ENCODE measurements at places on chromosomes 2 and 18.
A peak's percentile ranks its signal among the peaks of the same experiment; 100 is the strongest.

GRCh38 chr2:159921752-159922404 is 123.9 kb upstream of the CD302 start:
- DNase-seq, result no peak

GRCh38 chr18:26648509-26649192 is 100.3 kb upstream of the KCTD1 start:
- DNase-seq, result no peak

GRCh38 chr2:239318790-239319661 is 81.8 kb downstream of the HDAC4 start:
- no peak for DNase-seq

DNA sequence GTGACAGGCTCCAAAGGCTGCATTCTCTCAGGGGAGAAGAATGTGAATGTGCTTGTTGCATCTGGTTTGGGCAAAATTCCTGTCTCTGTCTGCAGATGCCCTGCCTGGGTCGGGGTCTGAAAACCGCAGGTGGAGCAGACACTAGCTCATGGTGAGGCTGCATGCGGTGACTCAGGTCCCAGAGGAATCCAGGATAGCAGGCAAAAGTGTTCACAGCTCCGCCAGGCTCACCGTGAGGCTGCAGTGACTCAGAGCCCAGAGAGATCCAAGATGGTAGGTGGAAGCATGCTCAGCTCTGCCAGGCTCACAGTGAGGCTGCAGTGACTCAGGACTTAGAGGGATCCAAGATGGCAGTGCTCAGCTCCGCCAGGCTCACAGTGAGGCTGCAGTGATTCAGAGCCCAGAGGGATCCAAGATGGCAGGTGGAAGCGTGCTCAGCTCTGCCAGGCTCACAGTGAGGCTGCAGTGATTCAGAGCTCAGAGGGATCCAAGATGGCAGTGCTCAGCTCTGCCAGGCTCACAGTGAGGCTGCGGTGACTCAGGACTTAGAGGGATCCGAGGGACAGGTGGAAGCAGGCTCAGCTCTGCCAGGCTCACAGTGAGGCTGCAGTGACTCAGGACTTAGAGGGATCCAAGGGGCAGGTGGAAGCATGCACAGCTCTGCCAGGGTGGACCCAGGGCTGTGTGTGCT is 200.5 kb downstream of the ACKR3 start:
- no peak for DNase-seq

- no peak for DNase-seq
Observed at GRCh38 chr2:233428008-233428407, 73.7 kb downstream of the DGKD start.

GRCh38 chr2:216215658-216216390 is 106.7 kb downstream of the XRCC5 start:
- no peak for DNase-seq

DNA sequence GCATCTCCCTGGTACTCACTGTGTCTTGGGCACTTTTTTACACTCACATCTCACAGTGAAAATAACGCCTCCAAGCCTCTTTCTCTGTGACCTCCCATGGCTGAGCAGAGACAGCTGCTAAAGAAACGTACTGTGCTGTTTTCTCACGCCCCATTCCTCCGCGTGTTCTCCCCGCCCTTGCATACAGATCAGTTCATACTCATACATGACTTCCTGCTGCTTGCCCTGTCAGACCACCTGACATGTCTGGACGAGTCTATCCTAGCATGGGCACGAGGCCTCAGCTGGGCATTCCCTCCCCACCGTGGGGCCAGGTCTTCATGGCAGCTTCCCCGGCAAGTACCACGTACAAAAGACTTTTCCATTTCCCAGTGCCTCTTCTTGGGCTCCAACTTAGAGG is 21.2 kb upstream of the IL1A start:
- no peak for DNase-seq

DNA sequence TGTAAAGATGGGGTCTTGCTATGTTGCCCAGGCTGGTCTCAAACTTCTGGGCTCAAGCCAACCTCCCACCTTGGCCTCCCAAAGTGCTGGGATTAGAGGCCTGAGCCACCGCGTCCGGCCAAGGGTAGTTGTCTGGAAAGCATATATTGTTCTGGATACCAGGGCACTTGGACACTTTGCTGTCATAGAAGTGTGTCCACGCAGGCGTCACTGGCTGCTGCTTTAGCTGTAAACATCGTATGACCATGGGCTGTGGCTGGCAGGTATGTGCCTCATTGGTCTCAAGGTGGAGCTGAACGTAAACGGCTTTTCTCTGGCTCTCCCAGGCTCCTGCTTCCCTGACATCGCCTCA is 3.2 kb upstream of the GPR35 start:
- no peak for DNase-seq

DNA sequence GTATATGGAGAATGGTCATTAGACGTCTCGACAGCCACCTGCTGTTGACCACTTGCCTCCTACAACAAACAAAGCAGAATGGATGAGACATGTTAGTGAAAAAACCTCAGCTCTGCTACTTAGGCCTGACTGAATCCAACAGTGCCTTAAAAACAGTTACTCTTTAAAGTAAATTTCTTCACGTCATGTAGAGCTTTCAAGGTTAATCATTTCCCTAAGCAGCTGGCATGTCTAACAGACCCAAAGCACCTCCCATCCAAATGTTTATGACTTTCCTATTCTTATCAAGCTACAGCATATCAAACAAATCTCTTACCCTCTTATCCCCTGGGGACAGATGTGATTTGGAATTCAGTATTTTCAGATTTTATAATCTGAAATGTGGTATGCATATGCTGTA is 75.6 kb upstream of the ITGB6 start:
- DNase-seq, result no peak

GRCh38 chr2:183892315-183892941 is 705.9 kb upstream of the ZNF804A start:
- DNase-seq, result no peak

GRCh38 chr2:10599921-10600320 is 89.9 kb downstream of the NOL10 start:
- no peak for DNase-seq

DNA sequence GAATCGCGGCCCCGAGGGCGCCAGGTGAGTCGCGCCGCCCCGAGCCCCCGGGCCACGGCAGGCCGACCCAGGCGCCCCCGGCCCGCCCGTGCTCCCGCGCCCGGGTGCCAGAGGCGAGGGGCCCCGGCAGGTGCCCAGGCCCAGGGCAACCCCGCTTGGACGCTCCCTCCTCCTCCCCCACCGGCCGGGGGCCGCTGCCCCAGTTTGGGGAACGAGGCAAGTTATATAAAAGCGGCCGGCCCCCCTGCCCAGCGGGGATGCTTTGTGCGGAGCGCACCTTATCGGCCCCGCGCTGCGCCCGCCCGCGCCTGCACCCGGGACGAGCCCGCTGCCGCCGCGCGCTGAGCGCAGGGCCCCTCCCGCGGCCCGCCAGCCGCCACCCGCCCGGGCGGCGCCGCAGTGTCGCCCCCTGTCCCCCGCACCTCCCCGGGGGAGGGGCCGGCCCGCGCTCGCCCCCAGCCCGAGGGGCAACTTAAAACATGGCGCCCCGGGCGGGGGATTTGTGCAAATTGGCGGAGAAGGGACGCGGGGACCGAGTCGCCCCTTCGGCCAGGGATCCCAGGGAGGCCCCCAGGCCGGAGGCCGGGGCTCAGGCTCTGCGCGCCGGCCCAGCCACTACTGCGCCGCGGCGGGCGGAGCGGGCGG is 639 bp downstream of the EPB41L3 start:
- DNase-seq, result peak; percentile 22

DNA sequence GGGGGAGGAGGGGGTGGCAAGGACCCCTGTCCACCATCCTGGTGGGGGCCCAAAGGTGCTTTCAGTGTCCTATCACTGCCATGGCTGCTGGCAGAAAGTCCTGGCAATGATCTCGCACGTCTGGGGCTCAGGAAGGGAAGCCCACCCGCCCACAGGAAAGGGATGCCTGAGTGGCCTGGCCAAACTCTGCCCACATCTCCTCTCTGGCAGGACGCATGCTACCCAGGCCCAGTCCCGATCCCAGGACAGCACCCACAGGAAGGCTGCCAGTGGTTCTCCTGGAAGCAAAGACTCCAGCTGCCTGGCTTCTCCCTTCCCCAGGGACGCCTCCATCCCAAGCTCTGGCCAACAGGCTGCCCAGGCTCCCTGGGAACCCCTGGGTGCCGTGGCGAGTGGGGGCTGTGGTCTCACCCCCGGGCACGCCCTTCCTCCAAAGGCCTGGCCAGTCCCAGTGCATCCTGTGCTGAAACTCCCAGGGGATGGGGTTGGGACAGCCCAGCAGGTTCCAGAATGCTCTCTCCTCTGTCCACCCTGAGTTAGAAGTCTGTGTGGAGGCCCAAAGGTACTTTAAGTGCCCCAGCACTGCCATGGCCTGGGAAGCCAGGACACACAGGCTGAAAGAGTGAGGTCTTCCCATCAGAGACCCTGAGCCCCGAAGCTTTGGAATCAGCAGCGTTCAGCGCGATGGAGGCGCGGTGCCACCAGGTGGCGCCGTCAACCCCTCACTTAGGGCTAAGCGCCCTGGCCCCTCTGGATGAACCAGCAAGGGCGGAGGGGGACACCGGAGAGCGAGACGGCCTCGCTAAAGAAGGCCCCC is 29.8 kb upstream of the TAF1B start:
- peak; percentile 70 for DNase-seq

DNA sequence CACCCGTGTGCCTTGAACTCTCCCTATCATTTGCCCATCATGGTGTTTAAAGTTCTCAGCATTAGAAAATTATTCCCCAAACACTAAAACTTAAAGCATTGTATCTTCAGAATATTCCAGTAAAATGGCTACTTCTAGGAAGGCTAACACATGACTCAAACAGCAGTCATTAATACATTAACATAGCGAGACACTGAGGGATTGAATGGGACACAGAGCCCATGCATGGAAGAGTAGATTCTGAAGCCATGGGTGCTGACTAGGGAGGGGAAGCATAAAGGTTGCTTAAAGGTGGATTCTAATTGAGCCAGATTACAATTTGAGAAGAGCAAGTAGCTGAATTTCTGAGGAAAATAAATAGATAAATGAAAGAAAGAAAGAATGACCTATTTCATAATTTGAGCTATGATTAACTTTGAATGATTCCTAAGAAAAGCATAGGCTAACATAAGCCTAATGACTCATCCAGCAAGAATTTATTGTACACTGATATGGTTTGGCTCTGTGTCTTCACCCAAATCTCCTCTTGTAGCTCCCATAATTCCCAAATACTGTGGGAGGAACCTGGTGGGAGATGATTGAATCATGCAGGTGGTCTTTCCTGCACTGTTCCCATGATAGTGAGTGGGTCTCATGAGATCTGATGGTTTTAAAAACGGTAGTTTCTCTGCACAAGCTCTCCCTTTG is 79.8 kb upstream of the PIK3C3 start:
- no peak for DNase-seq
